Liver (tissue), 10 donors: ENCODE measurements at places on chromosomes 7 and 10. TPM values are rescaled to one million over a fixed set of nuclear protein-coding genes. Genes with fewer than 3 reads are reported as not detected.
A peak's percentile ranks its signal among the peaks of the same experiment; 100 is the strongest.

GRCh38 chr7:123718773-123719172 lies 30.0 kb downstream of the WASL start:
- no peak for DNase-seq

GRCh38 chr7:18558503-18558902 lies 63.0 kb downstream of the HDAC9 start:
- DNase-seq = no peak

- DNase-seq = no peak
Measured at GRCh38 chr10:118173296-118173695, 126.6 kb upstream of the RAB11FIP2 start.

- DNase-seq = no peak
Measured at GRCh38 chr10:78351809-78352208, 318.1 kb downstream of the RPS24 start.

DNA sequence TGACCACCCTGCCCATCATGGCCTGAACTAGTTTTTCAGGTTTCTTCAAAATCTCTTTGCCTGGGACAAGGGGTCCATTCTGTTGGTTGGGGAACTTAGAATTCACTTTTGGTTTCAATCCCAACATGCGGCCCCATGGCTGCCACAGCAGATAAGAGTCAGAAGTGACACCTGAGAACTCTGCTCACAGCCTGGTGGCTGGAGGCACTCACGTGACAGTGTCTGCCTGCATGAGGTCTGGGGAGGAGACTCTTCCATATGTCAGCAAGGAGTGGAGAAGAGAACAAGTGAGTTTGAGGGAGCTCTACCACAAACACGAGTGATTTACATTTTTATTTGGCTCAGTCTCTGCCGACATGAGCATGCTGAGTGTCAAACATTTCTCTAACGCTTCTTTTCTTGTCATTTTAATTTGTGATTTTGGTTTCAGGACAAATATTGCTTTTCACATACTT lies 370.4 kb downstream of the TNS3 start:
- DNase-seq = no peak

DNA sequence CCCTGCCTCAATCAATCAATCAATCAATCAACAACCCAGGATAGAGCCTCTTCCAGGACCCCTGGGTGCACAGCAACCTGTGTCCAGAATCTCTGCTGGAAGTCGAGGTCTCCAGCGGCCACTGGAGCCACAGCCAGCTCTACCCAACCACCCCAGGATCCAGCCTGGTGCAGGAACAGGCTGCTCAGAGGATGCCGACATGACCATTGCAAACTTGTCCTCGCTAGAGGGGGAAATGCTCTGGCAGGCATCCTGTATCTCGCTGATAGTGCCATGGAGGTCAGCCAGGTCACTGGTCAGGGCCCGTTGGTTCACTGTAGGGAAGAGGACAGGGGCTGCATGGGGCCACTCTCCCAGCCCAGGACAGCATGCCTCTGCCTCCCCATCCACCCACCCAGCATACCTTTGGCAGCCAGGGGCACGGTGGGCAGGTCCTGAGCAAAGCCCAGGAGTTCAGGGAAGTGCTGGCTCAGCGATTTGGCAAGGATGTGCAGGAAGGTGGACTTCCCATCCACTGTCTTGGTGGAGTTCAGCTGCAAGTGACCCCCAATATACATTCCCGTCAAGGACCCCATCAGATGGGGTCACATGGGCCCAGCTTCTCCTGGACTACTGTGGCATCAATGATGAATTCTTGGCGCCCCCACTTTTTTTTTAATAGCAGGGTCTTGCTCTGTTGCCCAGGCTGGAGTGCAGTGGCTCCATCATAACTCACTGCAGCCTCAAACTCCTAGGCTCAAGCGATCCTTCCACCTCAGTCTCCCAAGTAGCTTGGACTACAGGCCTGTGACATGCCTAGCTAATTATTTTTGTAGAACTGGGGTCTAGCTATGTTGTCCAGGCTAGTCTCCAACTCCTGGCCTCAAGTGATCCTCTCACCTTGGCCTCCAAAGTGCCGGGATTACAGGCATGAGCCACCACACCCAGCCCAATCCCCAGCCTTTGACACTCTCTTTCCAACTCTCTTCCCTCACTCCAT lies 49.4 kb downstream of the GRID2IP start:
- no peak for DNase-seq

- peak; percentile 82 for DNase-seq
Measured at GRCh38 chr10:103685880-103686669, 169.3 kb downstream of the SH3PXD2A start.

- no peak for DNase-seq
Measured at GRCh38 chr7:4561795-4562194, 120.3 kb upstream of the FOXK1 start.

GRCh38 chr7:54629771-54630170 lies 87.6 kb downstream of the VSTM2A start:
- no peak for DNase-seq

- DNase-seq = no peak
Measured at GRCh38 chr10:131983780-131984179, 2.1 kb upstream of the BNIP3 start.

- DNase-seq = no peak
Measured at GRCh38 chr10:117967149-117967650, 79.5 kb downstream of the RAB11FIP2 start.

DNA sequence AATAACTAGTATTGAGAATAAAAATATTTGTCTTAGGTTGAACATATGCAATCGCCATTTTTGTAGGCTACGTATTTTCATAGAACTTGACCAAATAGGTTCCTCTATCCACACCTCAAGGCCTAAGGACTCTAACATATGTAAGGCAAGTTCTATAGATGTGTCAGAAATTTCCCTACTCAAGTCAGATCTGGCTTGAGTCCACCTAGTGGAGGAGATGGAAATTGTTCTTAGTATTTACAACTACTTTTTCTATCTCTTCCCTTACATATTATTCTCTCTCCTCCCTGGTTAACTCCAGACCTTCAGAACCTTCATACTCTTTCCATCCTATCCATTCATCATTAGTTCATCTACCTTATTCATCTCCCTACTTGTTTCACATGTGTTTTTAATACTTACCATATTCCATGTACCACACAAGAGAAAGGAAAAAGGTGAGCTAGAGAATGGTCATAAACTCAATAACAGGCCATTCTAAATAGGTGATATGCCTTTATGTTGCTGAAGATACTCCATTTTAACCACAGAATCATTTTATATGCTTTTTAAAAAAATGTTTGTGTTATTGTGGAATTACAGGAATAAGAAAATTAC lies 174.5 kb upstream of the HDAC9 start:
- no peak for DNase-seq

DNA sequence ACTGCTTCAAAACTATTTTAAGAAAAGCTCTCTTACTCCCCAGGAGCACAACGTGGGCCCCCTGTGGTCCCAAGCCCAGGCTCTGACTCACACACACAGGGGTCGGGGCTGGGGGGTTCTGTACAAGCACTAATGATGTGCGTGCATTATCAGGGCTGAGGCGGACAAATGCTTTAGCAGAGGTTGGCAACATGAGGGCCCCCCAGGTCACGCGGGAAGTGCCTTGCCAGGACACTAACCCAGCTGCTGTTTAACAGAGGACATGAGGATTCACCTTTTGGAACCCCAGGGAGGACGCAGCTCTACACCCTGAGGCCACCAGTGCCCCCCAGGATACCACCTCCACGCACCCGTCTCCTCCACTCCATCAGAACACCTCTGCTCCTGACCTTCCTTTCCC lies 342.8 kb downstream of the DNAJB6 start:
- DNase-seq = no peak

DNA sequence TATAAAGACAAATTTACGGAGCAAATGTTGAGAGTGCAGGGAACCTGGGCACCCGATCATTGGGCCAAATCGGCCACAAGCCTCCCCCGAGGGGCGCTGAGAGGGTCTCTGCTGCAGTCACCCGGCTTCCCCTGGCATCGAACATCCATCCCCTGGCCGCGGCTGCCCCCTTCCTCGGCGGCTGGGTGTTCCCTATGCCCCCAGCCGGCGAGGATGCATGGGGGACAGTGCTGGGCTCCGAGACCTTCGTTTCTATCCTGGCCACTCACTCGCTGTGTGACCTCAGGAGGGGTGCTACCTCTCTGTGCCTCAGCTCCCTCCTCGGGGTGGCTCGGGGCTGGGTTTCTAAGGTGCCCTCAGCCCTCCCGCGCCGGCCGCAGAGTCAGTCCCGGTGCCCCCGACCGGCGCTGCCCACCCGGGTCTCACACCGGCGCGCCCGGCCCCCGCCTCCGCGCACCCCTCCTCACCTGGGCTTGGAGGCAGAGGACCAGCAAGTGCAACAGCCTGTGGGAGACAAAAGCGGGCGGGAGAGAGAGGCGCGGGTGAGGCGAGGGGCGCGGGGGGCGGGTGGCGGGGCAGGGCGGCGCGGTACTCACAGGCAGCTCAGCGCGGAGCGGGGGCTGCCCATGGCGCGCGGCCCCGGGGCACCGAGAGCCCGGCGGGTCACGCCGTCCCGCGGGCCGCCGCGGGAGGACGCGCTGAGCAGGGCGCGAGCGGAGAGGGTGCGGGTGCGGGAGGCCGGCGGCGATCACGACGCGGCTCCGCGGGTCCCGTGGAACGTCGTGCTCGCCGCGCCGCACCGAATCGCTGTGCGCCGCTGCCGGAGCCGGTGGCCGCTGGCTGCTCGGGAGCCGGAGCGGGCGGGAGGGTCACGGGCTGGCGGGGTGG lies at the start of gene FGF8:
Gene FGF8 (minus strand): TSS at position 842 of the 888 bp plus-strand sequence. CDS start 214 bp downstream, at position 628.
- DNase-seq = no peak

DNA sequence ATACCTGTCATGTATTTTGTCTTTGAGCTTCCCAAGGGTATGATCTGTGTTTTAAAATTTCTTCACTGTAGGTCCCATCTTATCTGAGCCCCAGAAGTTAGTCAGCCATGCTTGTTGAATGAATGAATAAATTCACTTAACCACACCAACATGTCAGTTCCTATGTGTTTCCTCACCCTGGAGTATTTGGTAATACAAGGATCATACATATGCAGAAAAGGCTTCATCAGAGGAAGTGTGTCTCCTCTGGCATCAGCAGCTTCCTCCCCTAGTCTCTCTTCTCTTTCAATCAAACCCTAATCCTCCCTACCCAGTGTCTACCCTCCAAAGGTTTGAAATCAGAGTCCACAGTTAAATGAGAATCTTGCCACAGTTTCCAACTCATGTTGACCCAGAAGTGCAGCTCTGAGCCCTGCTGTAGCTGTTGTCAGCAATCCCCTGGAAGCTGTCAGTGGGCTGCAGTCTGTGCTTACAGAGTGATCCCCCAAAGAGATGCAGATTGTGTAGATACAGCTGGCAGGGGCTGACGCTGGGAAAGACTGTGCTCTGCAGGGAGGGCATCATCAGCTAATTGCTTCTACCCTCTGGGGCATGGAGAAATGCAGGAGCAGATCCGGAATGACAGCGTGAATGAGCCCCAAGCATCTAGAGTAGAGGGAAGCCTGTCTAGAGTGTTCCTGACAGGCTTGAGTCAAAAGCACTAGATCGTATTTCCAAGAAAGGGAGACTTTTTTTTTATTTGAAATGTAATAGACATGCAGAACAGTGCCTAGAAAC lies 105.0 kb upstream of the WDR11 start:
- no peak for DNase-seq

DNA sequence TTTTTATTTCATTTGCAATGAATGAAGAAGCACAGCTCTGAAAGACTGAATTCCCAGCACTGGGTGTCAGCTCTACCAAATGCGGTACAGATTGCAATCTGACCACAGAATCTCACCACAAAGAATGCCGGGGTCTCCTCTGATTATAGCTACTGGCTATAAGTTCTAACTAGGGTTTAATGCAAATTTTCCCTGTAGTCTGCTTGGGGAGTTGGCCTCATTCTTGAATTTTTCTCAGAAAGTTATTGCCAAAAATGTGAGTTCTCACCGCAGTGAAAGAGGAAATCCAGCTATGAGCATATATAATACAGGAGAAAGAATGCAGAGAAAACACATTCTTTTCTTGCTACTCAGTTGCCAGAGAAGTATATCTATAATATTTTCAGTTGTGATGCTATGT lies 1255.7 kb upstream of the LRRTM3 start:
- no peak for DNase-seq

- no peak for DNase-seq
Measured at GRCh38 chr7:50310956-50311355, 6.4 kb downstream of the IKZF1 start.

DNA sequence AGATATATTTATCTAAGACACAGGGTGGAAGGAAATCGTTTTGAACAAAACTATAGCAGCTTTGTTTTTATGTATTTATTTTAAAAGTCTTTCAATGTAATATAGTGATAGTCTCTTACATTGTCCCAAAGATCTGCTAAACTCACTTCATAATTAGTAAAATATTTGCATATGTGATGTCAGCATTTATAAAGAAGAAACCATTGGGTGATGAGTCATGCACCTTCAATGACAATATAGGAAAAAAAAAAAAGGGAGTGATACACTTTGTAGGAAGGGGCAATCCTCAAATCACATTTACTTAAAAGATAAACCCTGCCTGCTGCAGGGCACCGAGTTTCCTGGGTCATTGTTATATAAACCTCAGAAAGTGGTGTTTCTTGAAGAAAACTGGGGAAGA lies 112.4 kb upstream of the SEMA3C start:
- no peak for DNase-seq

DNA sequence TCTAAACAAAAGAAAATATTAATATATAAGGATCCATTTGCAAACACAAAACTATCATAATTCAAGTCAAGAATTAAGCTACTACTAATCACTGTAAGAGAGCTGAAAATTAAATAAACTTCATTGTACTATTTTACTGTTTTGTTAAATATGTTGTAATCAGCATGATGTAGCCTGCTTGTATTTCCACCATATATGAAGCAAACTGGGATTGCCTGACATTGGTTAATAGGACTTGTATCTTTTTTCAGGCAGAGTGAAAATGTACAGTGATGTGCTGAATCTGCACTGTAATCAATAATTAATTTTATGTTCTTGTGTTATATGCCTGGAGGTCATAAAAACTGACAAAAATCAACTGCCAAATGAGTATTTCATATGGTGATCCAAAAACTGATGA lies 25.4 kb downstream of the TRDMT1 start:
- DNase-seq = no peak

DNA sequence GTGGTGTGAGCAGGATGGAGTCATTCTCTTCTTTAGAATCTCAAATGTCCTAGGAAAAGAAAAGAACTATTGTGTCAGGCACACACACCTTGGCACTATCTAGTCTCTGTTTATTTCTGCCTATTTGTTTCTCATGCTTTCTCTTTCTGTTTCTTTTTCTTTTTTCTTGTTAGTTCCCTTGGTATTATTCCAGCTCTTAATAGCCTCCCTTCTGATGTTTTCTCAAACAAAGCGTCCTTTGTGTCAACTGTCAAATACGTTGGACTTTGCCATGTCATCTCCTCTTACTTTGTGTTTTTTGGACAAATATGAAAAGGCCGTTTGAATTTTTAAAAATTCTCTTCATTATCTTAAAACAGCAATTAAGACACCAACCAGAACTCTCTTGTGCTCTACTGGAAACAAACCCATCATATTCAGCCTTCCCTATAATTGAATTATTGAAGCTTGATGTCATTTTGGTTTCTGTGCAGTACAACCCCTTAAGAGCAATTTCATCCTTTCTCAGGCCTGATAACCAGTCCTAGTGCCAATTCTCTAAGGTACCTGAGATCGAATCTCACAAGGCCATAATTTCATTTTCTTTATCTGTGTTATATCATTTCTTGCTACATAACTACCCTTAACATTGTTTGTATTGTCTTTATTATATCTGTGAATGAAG lies 497.8 kb upstream of the NRP1 start:
- DNase-seq = no peak

CRTAC1 gene
- total RNA-seq = 0.25 TPM

CYP3A7 gene
- 2,448 TPM for total RNA-seq

PLEKHA8 gene
- 5.4 TPM for total RNA-seq

CFTR gene
- 0.75 TPM for total RNA-seq

OR2A12 gene
- not detected for total RNA-seq

NAT16 gene
- not detected for total RNA-seq

FXYD4 gene
- total RNA-seq = not detected

FFAR4 gene
- total RNA-seq = 0.14 TPM

PRF1 gene
- 2.8 TPM for total RNA-seq

NPVF gene
- not detected for total RNA-seq

TAS2R60 gene
- total RNA-seq = not detected

PLCE1 gene
- 0.28 TPM for total RNA-seq
